ENCODE measurements at places on chromosomes 12 and 14.

DNA sequence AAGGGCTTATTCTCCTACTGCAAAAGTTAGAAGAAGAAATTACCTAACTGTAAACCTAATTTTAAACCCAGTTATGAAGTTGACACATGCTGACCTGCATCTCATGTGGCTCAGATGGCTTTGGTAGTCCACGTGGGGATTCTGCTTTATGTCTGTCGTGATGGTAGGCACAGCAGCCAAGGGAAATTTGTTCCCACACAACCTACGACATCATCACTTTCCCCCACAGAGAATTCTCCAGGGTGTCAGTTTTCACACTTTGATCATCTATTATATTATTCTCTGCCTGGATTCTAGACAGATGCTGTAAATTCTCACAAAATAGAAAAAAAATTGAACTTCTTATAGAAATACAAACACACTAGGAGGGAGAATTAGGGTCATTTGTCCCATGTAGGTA is 70.6 kb downstream of the PTHLH start:
- DNase-seq, result no peak

DNA sequence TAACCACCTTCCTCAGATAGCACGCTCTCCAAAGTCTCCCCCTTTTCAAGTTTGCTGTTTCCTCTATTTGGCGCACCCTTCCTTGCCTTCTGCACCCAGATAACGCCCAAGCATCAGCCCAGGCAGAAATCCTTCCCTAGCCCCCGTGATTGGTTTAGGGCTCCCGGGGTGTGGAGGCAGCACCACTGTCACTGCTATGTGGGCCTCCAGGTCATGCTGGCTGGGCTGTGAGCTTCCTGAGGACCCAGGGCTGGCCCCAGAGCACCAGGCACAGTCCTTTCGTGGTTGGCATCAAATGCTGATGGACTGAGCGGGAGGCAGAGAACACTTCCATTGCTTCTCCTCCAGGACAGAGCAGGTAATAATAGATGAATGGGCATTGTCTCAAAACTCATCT is 311.4 kb downstream of the BCL11B start:
- DNase-seq, result no peak

DNA sequence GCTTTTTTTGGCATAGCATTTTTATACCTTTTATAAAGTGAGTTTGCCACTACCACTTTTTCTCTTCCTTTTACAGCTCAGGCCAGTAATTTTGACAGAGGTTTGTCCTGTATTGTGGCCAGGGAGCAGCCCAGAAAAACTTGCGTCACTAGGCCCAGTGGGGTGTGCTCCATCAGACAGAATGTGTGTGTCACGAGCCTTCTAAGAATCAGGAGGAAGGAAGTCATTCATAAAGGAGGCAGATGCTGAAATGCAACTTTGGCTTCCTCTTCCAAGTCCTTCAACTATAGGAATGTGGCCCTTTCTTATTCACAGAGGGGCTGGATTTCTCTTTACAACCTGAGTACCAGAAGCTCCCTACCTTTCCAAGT is 10.1 kb upstream of the RAB35 start:
- DNase-seq, result no peak

DNA sequence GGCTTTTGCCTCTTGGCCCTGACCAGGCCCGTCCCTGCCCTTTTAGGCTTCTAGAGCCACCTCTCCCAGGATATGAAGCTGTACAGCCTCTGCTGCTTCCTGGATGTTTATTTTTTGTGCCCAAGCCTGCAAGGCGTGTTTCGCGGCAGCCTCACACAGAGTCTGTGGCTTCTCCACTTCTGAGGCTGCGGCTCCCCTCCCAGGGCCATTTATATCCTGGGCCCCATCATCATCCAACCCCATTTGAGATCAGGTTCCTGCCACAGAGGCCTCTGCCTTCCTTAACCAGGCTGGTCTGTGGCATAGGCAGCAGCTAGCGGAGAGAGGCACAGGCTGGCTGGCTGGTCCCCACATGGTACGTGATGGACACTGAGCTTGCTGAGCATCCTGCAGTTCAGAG is 114.1 kb upstream of the PWP1 start:
- DNase-seq, result no peak
